Foreskin fibroblast (primary cell): ENCODE measurements at places on chromosomes 1 and 21.

DNA sequence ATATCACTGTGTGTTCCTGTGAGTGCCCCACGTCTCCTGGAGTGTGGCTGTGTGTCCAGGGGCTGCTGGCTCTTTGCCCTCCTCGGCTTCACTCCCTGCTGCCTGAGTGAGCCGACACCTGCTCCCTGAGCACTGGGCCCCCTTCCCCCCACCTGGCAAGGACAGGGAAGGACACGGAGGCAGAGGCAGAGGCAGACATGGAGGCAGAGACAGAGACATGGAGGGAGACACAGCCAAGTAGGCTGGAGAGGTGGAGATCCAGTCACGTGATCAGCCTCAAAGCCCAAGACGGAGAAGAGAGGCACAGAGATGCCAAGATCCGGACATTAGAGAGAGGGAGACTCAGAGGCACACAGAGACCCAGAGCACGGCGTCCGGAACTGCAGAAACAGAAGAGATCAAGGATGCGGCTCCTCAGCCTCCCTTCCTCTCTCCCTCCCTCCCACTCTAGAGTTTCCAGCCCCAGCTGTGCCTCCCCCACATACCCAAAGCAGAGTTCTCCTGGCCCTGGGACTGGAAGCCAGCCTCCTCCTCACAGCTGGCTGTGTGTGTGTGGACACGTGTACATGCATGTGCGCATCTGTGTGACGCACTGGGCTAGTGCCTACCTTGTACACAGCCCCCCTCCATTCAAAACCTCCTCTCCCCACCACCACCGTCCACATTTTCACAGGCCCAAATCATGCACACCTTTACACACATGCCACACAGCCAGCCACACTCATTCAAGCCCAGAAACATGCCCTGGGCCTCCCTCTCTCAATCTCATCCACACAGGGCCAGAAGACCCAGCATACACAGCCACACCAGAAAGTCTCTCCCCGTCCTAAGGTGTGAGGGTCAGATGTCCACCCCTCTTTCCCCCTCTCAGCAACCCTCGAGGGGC, 39.1 kb upstream of the WASF2 start:
- peak; percentile 87 for DNase-seq

GRCh38 chr1:28512058-28512611, 6.3 kb downstream of the RCC1 start:
- DNase-seq: no peak

DNA sequence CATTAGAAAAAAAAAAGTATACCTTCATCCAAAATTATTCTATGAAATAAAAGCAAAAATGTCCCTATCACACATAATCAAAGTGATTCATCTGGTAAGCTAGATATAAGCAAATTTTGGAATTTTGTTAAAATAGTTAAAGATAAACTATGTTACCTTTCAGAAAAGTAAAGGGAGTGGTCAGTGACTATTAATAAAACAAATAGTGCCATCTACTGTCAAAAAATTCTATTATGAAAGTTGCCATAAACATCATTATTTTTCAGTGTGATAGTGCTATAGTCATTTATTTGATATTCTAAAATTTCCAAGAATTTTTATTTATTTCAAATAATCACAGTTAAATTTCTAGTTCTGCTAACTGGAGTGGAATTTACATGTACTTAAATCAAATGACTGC, 803.7 kb downstream of the KCNT2 start:
- no peak for DNase-seq

GRCh38 chr1:4447778-4448420, 206.5 kb upstream of the AJAP1 start:
- DNase-seq: no peak

- peak; percentile 66 for DNase-seq
Observed at GRCh38 chr1:9852410-9853248, 28.9 kb upstream of the CLSTN1 start.

DNA sequence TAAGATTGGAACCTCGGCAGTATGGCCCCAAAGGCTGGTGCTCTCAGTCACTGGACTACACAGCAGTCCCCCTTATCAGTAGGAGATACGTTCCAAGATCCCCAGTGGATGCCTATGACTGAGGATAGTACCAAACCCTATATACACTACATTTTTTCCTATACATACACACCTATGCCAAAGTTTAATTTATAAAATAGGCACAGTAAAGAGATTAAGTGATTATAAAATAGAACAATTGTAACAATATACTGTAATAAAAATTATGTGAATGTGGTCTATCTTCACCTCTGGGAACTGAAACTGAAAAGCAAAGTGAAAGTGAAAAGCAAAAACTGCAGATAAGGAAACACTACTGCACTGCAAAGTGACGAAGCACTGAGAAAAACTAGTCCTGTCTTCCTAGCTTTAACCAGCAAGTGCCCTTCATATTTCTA, 96.8 kb downstream of the INTS7 start:
- DNase-seq: no peak

- DNase-seq: no peak
Observed at GRCh38 chr21:34203851-34204420, 130.6 kb downstream of the MRPS6 start.

- DNase-seq: no peak
Observed at GRCh38 chr1:4759671-4760070, 105.3 kb downstream of the AJAP1 start.

DNA sequence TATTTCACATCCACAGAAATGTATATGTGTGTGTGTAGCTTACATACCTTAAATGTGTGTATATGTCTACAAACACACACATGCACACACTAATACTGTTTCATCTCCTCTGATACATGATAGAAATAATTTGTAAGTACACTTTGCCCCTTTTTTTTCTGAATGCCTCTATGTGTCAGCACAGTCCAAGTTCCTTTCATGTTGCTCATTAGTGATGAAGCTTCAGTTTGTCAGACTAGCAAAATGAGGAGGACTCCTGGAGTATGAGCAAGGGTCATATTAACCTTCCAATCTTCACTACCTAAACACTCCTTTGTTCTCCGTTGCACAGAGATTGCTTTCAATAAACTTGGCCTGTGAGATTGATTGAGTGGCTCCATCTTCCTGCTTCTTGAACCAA, 935.4 kb downstream of the MRPL39 start:
- DNase-seq: no peak

DNA sequence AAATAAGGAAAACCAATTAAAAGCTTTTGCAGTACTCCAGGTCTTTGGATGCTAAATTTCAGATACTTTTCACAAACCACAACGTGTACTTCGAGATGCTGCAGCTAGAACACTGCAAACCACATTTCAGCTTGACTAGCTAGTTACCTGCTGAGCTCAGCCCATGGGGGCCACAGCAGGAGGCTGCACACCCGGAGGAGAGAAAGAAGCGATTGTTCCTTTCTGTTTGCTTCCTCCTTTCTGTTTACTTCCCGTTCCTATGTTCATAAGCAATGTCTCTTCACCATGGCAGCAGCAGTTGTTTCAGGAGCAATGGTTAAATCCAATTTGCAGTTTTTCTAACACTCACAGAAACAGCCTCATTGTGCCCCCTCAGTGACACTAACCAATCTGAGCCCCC, 225.6 kb upstream of the FGGY start:
- DNase-seq: no peak

DNA sequence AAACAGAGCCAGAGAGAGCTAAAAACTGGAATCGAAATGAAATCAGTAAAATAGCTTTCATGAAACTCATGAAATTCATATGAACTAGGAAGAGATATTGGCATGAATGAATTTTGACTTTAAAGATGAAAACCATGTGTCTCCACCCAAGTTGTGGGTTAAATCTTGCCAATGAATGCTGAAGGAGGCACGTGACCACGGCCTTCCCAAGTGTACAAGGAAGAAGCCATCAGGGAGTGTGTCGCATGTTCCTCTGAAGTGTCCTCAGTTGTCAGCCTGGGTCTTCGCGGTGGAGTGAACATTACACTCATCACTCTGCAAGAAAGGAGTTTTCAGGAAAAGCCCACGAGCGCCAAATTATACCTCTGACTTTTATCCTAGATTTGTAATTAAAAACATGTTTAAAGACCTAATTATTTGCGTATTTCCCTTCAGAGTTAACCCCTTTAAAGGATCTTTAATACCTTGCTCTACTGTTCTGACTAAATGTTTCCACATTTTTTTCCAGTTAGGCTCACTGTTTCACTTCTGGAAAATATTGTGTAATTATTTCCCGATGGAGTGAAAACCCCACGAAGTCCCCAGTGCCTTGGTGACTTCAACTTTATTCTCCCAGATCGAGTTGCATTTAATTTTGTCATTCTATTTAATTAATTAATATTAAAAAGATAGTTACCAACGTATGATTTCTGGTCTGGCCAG, 118.3 kb downstream of the DHRS3 start:
- no peak for DNase-seq

- DNase-seq: peak; percentile 35
Observed at GRCh38 chr1:11898831-11899467, 27.3 kb downstream of the KIAA2013 start.

DNA sequence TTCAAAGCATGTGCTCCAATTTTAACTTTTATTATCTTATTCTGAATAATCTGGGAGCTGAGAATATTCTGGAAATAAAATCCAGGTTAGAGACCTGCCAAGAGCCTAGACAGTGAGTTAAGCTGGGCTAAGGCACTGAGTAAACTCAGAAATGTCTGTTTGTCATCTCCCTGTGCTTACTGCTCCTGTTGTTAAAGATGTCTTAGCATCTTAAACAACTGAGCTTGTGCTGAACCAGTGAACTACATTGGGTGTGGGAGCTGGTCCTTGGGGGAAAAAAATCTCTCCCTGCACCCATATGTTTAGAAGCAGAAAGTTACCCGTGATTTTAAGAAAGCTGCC, 25.0 kb upstream of the AHCYL1 start:
- DNase-seq: no peak

- no peak for DNase-seq
Observed at GRCh38 chr1:160860840-160861505, 1.7 kb downstream of the CD244 start.

DNA sequence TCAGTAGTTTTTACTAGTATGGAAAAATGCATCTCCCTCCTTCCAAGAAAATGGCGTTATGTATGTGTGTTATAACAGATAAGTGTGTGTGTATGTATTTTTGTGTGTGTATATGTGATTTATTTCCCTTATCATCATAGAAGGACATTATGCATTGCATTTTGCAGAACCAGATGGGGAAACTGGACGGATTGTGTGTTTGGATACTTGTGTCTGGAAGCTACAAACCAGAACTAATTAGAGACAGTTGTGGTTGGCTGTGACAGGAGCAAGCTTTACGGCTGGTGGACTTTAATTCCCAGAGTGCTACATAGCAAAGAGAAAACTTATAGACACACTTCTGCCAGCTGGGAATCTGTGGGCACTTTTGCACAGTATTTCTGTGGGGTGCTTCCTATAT, 162.5 kb downstream of the RWDD3 start:
- no peak for DNase-seq

- peak; percentile 70 for DNase-seq
Observed at GRCh38 chr1:42963378-42964043, 4.8 kb upstream of the SLC2A1 start.

DNA sequence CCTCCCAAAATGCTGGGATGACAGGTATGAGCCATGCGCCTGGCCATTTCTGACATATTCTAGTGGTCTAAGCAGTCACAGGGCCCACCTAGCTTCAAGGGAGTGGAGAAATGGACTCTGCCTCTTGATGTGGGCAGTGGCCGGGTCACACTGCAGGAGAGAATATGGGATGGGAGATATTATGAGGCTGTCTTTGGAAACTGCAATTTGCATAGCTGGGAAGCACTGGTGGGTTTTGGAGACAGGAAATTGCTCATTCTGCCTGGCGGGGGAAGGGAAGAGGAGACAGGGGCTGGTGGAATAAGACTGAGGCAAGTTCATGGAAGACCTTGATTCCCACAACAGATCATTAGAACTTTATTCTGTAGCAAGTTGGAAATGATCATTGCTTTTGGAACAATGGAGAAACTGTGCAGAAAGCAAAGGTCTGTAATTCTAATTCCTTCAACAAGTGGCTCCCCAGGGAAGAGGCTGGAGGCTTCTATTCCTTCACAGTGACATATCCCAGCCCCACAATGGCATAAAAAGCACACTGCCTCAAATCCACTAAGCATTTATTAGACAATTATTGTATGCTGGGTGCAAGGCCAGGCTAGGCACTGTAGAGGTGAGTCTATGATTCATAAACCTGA, 10.5 kb downstream of the NCMAP start:
- no peak for DNase-seq

DNA sequence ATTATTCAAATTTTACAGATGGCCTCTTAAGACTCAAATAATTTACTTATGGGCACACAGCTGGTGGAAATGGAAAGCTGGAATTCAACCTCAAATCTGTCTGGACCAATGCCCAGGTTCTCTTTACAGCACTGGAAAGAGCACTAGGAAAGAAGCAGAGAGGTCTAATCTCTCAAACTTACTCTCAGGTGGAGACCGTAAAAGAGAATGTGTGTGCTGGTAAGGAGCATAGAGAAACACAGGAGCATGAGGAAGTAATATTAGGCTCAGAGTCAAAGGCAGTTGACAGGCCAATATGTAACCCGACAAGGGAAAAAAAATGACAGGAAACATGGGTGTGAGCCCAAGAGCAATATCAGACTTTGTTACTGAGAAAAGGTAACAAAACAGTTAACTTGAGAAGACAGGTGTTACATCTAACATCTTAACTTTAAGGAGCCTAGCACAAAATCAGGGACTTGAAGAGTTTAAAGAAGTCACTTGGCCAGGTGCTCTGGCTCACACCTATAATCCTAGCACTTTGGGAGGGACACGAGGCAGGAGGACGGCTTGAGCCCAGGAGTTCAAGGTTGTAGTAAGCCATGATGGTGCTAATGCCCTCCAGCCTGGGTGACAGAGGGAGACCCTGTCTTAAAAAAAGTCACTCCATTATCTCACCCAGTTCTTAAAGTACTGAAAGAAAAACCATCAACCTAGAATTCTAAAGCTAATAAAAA, 20.7 kb downstream of the PPP1R15B start:
- DNase-seq: peak; percentile 57

GRCh38 chr1:84632673-84633434, 57.4 kb downstream of the SSX2IP start:
- DNase-seq: peak; percentile 77

DNA sequence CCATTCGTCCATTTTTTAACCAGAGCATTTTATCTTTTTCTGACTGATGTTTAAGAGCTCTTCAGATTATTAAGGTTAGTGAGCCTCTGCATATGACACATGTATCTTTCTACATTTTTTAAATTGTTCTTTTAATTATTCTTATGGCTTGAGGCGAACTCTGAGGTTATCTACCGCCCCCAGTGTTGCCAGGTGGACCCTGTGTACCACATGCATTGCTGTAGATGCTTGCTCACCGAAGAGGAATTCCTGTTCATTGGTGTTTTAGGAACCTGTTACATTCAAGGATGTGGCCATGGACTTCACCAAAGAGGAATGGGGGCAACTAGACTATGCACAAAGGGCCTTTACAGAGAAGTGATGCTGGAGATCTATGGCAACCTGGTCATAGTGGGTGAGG, 31.8 kb downstream of the ZNF684 start:
- no peak for DNase-seq

- DNase-seq: no peak
Observed at GRCh38 chr21:29243188-29243587, 55.5 kb upstream of the BACH1 start.

DNA sequence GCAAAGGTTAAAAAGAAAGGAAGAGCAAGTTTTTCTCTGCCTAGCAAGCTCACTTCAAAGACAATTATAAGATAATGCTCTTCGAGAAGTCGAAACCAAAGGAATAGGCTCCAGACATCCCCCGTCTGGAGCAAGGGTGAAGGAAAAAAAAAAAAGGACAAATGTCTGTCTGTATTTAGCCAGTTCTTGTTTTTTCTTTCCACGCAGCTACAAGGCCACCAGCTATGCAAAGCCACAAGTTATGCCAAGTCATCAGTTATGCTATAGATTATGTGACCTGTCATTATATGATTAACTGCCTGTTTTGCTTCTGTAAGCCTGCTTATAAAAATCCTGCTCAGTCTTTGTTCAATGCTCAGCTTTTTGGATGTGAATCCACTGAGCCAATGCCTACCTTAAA, 2.4 kb upstream of the THEM5 start:
- no peak for DNase-seq
